ENCODE measurements at places on chromosomes 11 and 22. TPM values are rescaled to one million over a fixed set of nuclear protein-coding genes. Genes with fewer than 3 reads are reported as not detected.

SLN gene
- total RNA-seq = not detected

- DNase-seq = peak; percentile 41
Observed at GRCh38 chr22:39254122-39254521, 9.3 kb upstream of the PDGFB start.

FAT3 gene
- 104 TPM for total RNA-seq

- DNase-seq = no peak
Observed at GRCh38 chr11:119721129-119722120, 7.6 kb downstream of the NECTIN1 start.

Measured in dorsolateral prefrontal cortex (tissue), 122 donors.